ENCODE measurements at places on chromosomes 5 and 9.
A peak's percentile ranks its signal among the peaks of the same experiment; 100 is the strongest.

DNA sequence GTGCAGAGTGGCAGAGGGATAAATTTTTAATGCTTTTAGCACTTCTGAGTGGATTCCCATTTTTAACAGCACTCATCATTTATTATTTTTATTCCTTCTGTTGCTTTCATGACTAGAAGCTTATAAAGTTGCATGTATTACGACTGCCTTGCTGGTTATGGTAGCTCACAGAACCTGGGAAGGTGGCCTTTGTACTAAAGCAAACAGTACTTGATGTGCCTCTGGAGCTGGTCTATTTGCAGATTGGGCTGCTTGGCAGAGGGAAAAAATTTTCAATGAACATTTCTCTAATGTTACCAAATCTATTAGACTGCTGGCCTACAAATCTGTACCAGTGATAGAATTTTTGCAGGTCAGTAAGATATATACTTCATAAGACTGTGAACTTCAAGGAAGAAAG, 274.5 kb upstream of the C9orf72 start:
- DNase-seq: no peak

DNA sequence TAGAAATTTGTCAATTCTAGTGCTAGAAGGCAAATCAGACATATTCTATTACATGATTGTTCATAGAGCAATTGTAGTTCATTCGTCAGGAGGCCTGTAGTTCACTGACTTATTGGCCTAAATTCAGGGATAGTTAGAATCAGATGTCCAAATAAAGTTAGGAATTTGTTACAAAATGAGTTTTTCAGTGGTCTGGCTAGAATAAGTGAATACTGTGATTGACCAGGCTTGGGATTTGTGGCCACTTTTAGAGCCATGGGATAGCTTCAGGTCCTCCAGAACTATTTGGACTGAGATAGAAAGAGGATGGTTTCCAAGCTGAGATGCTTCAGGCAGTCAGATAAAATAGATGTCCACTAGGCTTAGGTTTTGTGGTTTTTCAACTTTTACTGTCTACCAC, 199.1 kb upstream of the MPDZ start:
- DNase-seq: peak; percentile 67

- peak; percentile 59 for DNase-seq
Observed at GRCh38 chr5:17989567-17990563, 355.6 kb downstream of the TAF11L14 start.

- no peak for DNase-seq
Observed at GRCh38 chr5:171424726-171425125, 5.3 kb downstream of the FGF18 start.

DNA sequence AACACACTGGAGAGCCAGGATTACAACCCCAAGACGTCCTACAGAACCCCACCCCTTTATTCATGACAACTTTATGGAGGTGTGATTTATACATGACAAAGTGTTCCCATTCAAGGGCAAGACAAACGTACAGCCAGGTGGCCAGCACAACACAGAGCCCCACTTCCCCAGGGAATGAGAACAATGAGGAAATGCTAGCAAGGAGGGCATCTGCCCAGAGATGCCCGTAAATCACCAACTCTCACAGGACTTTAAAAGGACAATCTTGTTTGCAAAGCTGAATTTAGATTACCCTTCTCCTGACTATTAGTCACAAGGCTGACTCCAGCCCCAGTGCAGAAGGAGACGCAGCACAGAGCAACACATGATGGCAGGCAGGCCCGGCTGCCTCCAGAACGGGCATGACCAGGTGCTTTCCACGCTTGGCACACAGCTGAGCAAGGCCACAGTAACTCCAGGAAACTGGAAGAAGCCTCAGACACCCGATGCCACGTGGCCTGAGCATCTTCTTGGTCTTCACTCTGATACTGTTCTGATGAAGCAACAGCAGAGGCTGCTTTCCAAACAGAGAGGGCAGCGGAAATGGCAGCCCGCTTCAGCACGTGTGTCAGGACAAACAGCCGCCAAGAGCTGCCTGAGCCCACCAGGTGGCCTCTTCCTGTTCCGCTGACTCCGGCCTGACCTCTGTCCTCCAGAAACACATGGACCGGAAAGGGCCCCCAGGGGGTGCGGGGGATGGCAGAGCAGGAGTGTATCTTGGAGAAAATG, 51.4 kb downstream of the ROR2 start:
- DNase-seq: no peak

GRCh38 chr5:96407436-96407835, 25.6 kb downstream of the PCSK1 start:
- no peak for DNase-seq

GRCh38 chr5:177064500-177065277, 22.0 kb upstream of the FGFR4 start:
- no peak for DNase-seq

GRCh38 chr9:131028221-131028884, 19.4 kb downstream of the LAMC3 start:
- DNase-seq: no peak

DNA sequence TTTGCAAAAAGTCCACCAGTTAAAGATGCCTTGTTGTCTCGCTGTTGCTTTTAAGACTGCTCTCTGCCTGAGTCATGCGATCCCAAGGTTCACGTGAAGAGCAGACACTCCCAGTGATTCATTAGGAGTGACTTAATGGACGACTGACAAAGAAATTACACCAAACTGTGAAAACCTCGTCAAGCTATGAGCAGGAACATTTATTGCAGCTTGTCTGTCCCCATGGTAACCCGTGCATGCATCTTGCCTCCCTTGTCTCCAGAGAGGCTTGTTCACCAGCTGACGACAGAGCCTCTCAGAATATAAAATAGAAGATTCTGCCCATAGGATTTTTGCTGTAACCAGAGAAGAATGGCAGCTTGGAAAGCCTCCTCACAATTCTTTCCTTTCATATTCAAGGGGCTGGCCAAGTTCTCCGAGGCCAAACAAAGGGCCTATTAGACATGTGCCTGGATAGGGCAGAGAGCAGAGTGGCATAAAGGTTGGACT, 352.7 kb downstream of the SPOCK1 start:
- DNase-seq: peak; percentile 31

- no peak for DNase-seq
Observed at GRCh38 chr5:135124724-135125123, 90.7 kb upstream of the PITX1 start.

GRCh38 chr5:105407200-105407599, 1844.6 kb upstream of the NUDT12 start:
- no peak for DNase-seq

- DNase-seq: no peak
Observed at GRCh38 chr5:162485666-162486292, 418.2 kb downstream of the GABRG2 start.

- DNase-seq: no peak
Observed at GRCh38 chr5:123659011-123659410, 147.0 kb downstream of the CSNK1G3 start.

DNA sequence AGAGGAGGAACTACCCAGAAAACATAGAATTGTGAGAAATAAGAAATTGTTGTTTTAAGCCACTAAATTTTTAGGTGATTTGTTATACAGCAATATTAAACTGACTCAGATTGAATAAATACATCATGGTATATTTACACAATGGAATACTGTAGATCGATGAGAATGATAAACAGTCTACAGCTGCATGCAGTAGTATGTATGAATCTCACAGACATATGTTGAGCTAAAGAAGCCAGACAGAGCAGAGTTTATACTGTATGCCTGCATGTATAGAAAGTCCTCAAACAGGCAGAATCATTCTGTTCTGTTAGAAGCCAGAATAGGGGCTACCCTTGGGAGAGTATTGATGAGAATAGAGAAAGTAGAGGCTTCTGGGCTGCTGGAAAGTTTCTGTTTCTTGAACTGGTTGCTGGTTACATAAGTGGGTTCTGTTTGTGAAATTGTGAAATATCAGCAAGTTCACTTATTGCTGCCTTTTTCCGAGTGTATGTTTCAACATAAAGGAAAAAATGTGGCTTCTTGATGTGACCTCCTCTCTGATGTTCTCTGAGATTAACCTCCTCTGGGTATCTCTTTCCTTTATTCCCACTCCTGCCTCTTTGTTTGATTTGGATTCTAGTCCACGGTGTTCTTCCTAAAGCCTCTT, 9.6 kb downstream of the KIAA1958 start:
- DNase-seq: no peak

DNA sequence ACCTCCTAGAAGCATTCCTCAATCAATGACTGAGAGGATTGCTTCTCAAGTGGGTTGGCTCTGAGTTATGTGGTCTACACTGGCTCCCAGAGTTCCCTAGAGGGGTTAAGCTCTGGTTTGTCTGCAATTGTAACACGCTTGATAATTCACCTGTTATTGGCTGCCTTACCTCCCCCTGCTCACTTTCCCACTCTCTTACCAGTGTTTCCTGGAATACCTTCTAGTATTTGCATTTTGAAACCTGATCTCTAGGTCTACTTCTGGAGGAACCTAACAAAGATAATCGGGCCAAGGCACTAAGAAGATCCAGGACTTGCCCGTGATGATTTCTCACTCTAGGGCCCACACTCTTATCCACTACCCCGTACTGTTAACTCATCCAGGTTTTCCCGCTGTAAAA, 110.1 kb upstream of the MAP3K1 start:
- DNase-seq: no peak

GRCh38 chr5:76380346-76381066, 22.6 kb upstream of the IQGAP2 start:
- no peak for DNase-seq

GRCh38 chr5:72107131-72107900, at the start of gene MAP1B:
TSS of gene MAP1B (plus strand) at chr5:72107475. CDS start at chr5:72107532, 57 bp downstream.
- peak; percentile 83 for DNase-seq

GRCh38 chr5:154461531-154461930, 15.7 kb downstream of the SAP30L start:
- DNase-seq: no peak

DNA sequence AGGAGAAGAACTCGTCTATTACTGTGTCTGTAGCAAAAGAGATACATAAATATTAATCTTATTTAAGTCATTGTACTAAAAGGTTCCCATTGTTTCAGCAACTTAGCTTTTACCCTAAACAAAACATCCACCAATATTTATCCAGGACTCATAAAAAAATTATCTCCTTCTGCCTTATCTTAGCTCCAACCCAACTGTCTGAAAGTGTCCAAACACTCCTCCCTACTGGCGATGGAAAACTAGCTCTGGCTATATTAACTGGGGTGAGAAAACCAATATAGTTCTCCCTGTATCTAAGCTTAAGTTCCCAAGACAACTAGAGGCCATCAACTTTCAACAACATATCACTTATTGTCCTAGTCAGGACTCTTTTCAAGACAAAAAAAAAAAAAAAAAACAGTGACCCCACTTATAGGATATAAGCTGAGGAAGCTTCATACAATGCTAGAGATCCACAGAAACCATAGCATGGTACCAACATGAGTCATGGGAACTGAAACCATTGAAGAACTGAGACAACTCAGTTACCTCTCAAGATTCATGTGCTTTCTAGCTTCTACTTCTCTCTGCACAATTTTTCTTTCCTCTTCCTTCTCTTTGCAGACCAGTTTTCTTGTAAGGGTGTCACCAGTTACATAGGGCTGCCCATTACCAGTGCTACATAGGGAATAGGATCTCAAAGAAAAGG, 150.7 kb upstream of the RASA1 start:
- DNase-seq: no peak

GRCh38 chr5:32574540-32575175, 10.7 kb upstream of the SUB1 start:
- no peak for DNase-seq

- DNase-seq: no peak
Observed at GRCh38 chr5:17619354-17619753, 9.2 kb downstream of the TAF11L12 start.

DNA sequence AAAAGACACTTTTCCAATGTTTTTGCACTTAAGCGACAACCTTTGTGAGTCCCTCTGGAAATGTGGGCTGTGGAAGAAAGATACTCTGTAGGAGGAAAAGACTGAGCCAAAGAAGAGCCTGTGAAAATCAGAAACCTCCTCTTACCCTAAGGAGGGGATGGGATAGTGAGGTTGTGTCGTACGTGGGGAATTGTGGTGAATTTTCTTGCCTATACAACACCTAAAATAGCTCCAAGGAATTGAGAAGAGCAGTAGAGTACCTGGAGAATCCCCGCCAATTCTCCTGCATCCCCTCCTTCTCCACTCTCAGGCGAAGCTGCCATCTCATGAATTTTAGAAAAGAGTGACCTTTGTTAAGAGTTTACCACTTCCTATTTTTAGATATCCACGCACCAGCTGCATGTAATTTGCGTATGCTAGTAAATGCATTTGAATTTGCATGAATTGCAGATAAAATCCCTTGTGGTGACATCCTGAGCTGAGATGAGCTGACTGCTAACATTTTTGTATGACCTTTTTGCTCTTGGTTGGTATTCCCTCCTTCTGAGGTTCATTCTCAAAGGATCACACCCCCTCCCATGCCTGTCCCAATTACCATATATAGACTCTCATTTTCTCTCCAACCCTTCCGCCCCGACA, 147.2 kb downstream of the PCSK5 start:
- no peak for DNase-seq

DNA sequence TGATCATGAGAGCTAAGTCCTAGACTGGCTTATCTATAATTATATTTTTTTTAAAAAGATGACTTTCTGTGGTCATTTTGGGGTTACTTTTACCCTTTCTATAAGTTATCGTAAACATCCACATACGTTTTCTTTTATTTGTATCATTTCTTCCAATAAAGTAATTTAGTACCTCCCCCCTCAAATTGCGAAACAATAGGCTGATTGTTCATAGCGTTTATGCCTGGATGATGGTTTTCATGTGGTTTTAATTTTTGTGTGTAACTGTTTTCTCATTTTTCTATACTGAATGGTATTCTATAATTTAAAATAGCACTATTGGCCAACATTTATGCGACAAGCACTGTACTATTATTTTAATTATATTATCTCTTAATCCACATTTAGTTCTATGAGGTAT, 44.5 kb downstream of the SMC5 start:
- DNase-seq: no peak

GRCh38 chr9:133201424-133202144, 7.5 kb downstream of the OBP2B start:
- no peak for DNase-seq

DNA sequence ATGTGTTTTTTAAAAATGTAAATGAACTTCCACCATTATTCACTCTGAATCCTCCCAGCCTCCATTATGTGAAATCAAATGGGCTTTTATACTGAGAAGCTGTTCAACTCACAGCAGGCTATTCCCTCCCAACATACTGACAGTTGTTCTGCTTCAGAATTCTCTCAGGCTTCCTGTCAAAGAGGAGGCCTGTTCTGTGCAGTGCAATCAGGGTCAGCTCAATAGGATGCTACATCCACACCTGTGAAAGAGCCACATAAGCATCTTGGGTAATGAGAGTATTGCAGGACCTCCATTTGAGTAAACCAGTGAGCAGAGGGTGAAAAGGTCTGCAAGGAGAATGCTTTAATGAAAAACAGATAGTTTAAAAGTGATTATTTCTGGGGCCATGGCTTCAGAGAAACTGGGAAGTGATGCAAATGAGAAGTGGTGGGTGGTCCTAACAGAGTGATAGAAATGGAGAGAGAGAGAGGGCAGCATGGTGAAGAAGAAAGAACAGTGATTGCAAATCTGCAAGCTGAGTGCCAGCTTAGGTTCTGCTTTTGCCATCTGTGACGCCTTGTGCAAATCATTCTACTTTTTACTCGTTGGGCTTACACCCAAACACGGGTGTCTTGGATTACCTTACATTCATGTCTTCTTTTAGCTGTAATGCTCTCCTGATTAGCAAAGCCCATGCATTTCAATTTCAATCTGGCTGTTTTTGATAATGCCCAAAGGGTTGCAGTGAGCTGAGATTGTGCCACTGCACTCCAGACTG, 202.5 kb upstream of the NMUR2 start:
- no peak for DNase-seq

- DNase-seq: no peak
Observed at GRCh38 chr9:21904371-21904770, 89.8 kb downstream of the CDKN2A start.

- DNase-seq: peak; percentile 89
Observed at GRCh38 chr9:113654605-113655428, 191.3 kb downstream of the RGS3 start.

Data from muscle of arm (tissue), 14 donors.